ENCODE measurements at places on chromosomes 5 and 9.

GRCh38 chr5:71013575-71013974 lies 11.6 kb downstream of the NAIP start:
- no peak for DNase-seq

DNA sequence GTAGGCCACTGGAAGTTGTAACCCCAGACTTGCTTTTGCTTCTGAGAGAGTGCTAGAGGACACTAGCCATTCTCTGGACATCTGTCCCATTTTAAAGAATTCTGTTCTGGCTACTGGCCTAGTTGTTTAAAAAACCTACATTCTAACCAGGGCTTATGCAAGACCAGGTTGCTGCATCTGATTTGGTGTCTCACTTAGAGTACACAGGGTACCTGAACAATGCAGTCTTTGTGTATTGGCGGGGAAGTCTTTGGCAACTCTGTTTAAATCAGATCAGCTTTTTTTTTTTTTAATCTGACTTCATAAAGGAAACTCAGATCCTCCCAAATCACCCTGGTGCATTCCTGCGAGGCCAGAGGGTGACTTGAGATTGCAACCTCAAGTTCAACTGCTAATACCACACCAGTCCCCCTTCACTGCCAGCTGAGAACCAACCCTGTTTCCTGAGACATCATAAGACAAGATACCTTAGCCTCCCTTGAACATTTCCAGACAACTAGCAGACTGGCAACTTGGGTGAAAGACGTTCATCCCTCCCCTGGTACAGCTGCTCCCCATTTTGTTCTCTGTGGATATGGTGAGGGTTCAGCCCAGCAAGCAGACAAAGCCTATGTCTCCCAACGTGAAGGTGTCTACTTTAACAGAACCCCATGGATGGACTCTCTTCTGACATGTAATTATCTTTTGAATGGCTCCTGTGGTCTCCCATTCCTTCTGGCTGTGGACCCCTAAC lies 27.0 kb downstream of the SKP1 start:
- DNase-seq, result no peak

DNA sequence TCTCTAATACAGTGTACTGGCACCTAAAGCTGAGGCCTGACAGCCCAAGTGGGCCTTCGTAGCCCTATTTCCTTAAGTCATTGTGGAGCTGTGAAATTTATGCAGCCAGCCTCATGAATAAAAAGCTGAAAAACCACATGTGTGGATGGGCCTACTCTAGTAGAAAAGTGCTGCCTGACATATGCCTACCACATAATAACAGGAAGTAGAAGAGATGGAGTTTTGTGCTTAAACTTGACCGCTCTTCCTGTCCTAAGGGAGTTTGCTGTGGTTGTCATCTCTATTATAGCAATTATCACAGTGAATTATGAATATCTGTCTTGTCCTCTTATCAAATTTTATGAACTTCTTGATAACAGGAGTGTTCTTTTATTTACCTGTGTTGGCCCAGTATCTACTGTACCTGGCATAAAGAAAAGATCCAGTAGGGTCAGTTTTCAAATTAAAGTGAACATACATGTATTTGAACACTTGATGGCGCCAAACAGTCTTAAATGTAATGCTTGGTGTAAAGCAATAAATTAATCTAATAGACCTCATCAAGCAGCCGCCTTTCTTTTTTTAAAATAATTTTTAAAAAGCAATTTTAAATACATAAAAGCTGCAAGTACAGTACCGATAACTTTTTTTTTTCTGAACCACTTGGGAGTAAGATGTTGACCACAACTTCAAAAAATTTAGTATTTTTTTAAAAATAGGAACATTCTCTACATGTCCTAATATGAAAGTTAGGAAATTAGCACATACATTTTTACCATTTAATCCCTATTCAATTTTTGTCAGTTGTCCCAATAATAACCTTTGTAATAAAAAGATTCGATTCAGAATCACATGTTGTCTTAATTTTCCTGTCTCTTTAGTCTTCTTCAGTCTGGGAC lies 51.0 kb downstream of the FKTN start:
- DNase-seq, result peak; percentile 55

GRCh38 chr5:34053571-34054399 lies 10.8 kb upstream of the C1QTNF3 start:
- DNase-seq, result no peak

DNA sequence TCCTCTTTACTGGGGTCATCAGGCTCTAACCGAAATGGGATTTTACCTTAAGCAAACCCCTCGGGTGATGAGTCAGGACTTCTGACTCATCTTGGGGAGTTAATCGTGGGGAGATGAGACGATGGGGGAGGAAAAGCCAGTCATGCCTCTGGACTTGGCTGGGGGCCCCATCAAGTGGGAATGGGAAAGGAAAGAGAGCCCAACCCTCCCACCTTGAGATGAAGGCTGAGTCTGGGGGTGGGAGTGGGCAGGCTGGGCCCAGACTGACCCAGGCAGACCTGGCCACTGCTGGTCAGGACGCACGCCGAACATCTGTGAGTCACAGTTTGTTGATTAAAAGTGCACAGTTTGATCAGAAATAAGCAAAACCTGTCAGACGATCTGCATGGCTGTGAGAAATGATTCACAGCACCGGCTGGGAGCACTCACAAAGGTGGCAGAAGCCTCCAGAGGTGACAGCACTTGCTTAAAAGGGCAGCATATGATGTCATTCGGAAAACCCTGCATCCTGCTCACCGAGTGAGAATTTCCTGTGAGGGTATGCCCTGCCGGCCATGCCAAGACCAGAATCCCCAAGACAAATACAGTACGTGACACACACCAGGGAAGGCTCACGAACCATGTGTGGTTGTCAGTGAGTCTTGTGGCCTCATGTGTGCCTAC lies 50.0 kb upstream of the SLC25A51 start:
- DNase-seq, result peak; percentile 97

GRCh38 chr9:32291370-32291769 lies 93.1 kb upstream of the ACO1 start:
- no peak for DNase-seq

DNA sequence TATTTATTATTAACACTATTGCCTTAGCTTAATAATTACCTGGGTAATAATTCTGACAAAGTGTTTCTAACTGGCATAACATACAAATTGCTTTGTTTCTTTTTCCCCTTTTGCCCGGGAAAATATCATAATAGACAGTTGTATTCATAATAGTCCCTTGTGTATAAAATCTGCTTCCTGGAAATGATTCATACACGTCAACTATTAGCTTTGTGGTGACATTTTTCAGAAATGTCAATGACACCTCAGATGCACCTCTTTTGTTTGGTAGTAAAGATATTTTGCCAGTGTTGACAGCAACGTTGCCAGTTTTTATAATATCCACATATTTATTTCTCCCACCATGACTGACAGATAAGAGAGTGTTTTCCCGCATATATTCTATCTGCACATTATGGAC lies 73.0 kb downstream of the RASEF start:
- no peak for DNase-seq

- no peak for DNase-seq
Observed at GRCh38 chr9:79928661-79929223, 357.0 kb downstream of the TLE4 start.

Measured in EH (cell line).